Cerebellar nuclear complex (tissue), 1 donor: ENCODE measurements at places on chromosomes 5 and 9.

GRCh38 chr5:74538206-74538661 is 102.3 kb downstream of the ENC1 start:
- DNase-seq: no peak

DNA sequence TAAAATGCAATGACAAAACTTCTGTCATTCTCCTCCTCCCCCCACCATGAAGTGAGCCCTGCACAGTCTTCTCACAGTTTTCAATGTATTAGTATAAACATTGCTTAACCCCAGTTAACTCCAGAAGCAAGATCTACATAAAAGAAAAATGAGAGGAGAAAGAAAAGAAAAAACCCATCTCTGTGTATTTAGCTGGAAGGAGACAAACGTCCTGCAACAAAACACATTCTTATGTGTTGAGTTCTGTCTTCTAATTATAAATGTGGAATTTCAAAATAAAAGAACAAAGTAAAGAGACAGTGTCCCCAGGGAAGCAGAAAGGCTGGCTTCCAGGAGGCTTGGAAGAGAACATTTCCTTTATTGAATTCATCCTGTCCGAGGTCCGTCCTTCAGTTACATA is 491.9 kb upstream of the TUSC1 start:
- DNase-seq: no peak

DNA sequence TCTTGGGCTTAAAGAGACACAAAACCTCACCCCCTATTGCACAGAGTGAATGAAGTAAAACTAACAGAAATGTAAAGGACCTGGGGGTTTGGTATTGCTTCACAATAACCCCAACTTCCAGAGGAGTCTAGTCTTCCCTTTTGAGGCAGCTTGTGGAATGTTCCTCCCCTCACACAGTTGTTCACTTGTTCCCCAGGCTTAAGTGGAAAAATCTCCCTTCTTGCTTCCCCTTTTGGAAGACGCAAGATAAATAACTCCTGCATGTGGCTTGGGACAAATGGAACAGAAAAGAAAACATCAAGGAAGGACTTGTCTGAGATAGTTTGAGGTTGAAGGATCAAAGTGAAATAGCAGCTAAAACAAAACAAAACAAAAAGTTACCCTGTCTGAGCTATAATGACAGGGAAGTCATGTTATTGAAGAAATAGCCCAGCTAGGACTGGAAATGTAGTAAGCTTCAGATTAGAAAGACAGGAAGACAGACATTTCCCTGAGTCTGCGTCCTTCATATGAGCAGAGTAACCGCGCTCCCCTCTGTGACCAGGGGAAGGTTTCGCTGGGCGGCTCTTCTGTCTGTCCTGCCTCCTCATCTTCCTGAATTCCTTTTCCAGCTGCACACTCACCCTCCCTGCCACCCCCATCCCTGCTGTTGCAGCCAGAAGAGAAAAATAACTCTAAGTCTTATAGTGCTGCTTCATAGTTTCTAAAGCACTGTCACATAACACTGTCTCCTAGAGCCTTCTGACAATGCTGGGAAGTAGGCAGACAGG is 8.8 kb downstream of the SPARC start:
- DNase-seq: no peak

DNA sequence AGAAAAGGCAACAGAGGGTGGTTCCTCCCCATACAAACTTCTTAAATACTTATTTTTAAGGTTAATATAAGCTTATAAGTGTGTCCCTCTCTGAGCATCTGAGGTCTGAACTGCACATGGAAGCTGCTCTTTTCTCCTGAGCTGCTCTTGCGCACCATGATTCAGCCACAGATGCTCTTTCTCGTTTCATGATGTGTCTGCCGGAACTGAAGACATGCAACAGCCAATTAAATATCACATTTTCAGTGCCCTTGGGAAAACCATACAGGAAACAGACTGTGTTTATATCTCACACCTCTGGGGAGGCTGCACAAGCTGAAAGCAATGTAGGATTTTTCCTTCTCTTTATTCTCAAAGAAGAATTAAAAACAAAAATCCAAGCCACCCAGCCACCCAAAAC is 96.8 kb upstream of the NREP start:
- no peak for DNase-seq

GRCh38 chr9:10274175-10274574 is 338.6 kb downstream of the PTPRD start:
- no peak for DNase-seq

DNA sequence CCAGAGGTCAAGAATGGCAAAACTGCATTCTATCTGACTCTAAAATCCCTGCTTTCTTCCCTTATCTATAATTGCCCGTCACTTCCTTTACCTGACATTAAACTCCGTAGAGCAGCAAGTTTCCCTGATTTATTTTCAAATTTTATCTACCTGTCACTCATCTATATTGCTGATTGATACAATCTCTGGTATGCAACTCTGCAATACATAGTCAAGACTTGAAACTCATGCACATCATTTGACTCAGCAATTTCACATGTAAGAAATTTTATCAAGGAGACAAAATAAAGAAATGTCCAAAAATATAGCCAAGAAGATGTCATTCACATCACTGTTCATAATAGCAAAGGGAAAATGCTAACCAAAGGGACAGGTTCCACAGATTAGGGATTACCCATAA is 39.5 kb downstream of the FBXW11 start:
- DNase-seq: no peak

DNA sequence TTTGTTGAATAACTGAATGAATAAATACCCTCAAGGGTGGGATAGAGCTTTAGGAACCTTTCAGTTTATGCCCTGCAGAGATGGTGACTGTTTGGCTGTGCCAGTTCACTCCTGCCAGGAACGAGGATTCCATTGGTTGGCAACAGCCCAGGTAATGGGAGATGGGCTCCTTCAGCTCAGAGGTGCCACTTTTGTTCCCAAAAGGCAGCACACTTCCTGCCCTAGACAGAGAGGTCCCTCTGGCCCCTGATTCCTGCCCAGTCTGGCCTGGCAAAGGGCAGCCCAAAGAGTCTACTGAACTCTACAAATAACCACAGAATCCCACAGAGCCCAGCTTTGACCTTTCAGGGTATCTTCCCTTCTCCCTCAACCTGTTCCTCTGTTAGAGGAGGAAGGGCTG is 1.6 kb downstream of the C9orf152 start:
- DNase-seq: no peak

GRCh38 chr9:4375424-4376200 is 75.7 kb upstream of the GLIS3 start:
- DNase-seq: no peak

DNA sequence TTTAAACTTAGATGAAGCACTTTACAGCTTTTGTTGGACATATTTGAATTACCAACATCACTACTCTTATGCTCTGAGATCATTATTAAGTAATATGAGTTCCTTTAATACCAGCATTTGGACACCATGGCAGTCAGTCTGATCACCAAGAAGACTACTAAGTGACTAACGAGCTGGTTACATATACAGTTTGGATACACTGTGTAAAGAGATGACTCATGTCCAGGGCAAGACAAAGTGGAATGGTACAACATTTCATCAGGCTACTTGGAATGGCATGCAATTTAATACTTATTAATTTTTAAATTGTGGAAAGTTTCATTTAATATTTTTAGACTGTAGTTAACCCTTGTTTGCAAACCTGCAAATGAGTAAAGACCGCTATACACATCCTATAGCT is 237.4 kb upstream of the PRDM9 start:
- DNase-seq: no peak

DNA sequence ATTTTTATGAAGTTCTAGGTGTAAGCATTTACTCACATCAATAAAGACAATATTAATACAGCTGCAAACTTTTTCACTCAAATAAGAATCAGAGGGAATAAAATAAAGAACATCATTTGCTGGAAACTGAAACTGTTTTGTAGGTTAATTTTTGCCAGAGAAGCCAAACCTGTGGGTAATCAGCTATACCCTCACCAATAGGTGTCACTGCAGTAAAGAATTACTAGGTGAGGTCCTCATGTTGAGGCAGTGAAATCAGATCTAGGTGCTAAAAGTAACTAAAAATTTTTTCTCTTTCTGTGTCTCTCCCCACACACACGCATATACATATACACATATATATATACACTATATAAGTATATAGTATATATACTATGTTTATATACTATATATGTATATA is 1016.3 kb upstream of the SEMA6A start:
- no peak for DNase-seq

GRCh38 chr9:20353524-20353923 is 268.8 kb downstream of the MLLT3 start:
- no peak for DNase-seq

DNA sequence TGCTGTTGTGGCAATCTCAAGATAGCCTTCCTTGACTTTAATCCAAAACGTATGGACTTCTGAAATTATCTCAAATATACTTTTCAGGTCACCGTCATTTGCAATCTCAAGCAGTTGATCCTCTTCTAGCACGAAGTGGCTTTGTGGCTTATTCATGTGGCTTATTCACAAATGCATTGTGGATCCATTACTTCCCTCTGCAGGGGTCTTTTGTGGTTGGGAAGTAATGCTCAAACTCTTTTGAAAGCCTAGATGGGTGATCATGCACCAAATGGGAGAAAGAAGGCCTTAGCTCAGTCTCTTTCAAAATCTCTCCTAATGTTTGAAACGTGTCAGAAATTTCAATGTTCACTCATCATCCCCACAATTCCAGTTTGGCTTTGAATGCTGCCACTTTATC is 597.2 kb upstream of the CDH10 start:
- no peak for DNase-seq

DNA sequence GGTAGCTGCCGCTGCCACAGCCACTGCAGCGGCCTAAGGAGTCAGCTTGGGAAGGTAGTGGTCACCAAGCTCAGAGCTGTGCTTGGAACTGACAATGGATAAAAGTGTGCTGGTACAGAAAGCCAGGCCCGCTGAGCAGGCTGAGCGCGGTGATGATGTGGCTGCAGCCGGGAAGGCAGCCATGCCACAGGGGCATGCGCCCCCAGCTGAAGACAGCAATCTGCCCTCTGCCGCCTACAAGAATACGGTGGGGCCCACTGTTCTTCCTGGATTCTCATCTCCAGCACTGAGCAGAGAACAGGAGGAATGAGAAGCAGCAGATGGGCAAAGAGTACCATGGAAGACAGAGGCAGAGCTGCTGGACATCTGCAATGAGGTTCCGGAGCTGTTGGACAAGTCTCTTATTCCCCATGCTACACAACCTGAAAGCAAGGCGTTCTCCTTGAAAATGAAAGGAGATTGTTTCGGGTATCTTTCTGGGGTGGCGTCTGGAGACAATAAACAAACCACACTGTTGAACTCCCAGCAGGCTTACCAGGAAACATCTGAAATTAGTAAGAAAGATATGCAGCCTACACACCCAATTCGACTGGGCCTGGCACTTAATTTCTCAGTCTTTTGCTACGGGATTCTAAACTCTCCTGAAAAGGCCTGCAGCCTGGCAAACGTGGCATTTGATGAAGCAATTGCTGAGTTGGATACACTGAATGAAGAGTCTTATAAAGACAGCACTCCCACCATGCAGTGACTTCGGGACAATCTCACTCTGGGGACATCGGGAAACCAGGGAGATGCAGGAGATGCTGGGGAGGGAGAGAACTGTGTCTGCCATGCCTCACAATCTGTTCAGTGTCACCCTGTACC is 22.8 kb upstream of the ANKRD18A start:
- no peak for DNase-seq

DNA sequence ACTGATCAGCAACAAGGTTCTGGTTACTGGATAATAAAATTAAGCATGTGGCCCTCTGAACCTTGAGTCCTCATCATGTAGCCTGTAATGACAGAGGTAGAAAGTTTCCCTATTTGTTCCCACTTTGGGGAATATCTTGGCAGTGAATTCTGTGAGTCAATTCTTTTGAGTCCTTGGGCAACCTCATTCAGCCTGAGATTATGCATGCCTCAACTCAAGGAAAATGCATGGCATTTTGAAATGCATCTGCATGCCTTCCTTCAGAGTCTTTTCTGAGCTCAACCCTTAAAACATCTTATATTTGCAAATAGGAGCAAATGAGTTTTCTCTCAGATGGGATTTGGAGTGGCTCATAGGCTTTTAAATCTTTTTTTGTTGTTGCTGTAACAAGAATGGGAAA is 218.1 kb upstream of the CD180 start:
- no peak for DNase-seq

DNA sequence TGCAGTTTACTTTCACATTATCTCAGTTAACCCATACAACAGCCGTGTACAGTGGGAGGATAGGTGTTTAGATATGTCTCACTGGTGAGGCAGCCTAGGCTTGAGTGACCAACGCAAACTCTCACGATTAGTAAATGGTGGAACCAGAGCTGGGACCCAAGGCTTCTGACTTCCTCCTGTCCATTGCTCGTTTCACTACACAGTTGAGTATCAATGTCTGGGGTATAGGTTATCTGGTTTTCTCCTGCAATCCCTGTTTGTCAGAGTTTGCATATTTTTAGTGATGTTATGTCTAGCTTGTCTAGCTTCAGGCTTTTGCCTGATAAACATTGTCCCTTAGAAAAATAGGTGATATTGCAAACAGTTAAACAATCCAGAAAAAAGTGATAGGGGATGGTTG is 62.6 kb downstream of the NUP214 start:
- no peak for DNase-seq

GRCh38 chr9:91214086-91214485 is 147.6 kb downstream of the AUH start:
- no peak for DNase-seq

GRCh38 chr9:35226651-35227050 is 64.8 kb downstream of the UNC13B start:
- DNase-seq: no peak

GRCh38 chr9:122103985-122104384 is 10.9 kb upstream of the TTLL11 start:
- DNase-seq: no peak

GRCh38 chr5:159274676-159275075 is 11.6 kb downstream of the UBLCP1 start:
- no peak for DNase-seq

DNA sequence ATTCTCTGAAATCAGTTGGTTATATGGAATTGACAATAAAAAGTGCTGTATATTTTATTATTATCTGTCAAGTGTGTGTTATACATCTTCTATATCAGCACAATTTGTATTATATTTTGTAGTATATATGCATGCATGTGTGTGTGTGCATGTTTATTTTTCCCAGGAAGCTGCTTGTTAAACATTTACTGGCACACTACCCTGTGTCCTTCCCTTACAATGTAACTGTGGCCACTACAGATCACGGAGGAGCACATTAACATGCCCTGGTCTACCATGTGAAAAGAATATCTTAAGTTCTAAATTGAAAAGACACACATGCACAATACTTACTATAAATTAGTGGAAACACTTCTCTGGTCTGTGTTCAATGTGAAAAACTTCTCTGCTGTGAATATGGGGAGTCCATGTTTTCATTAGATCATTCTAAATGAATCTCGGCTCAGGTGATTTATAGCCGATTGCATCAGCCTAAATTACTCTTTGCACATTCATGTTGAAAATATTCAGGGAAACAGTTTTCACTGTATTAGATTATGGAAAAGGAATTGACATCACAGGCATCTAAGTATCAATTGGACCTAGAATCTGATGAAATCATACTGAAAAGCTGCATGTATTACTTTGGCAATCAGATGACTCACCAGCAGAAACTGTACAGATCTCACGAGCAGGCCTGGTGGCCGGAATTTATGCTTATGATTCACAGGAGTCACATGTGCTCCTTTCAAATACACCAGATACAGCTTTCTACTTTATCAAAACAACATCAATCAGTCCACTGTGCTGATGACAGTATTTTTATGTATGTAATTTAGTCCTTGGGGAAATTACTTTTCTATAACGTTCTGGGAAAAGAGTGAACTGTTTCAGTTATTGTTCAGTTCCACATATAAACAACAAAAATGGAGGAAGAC is 39.4 kb downstream of the LURAP1L start:
- DNase-seq: no peak

- no peak for DNase-seq
Observed at GRCh38 chr9:92608241-92608908, 61.6 kb downstream of the IPPK start.

GRCh38 chr5:144467792-144468191 is 297.1 kb downstream of the KCTD16 start:
- DNase-seq: no peak
